Hematopoietic multipotent progenitor cell treated with erythropoietin and hydrocortisone succinate and interleukin-3 and kit ligand, for 6 days (in vitro differentiated cells): ENCODE measurements at places on chromosomes 5 and 9.

DNA sequence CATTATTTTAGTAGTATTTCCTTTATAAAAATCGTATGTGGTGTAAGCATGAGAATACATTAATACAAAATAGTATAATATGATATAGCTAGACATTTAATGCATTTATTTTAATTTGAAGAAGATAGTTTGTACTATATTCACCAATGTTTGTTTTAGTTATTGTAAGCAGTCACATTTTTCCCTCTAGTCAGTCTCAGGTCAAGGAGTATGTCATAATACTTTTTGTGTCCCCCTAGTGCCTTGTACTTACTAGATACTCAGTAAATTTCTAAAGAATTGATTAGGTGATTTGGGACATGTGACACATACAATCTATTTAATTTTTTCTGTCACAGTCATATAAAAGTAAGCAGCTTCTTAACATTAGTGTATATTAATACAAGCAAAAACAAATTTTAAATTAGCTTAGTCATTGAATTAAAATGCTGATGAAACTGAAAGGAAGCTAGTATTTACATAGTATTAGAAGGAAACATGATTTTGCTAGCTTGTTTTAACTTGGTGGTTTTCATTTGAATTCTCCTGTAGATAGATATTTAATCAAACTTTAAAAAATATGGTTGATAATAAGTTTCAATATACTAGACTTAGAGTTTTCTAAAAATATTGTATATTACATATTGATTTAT, 242.2 kb downstream of the FER start:
- DNase-seq = no peak

- DNase-seq = no peak
Measured at GRCh38 chr5:137282216-137282615, 216.9 kb downstream of the SPOCK1 start.

- no peak for DNase-seq
Measured at GRCh38 chr5:142831009-142831383, 60.8 kb downstream of the ARHGAP26 start.

GRCh38 chr5:110580625-110581024, 145.8 kb downstream of the TMEM232 start:
- no peak for DNase-seq

DNA sequence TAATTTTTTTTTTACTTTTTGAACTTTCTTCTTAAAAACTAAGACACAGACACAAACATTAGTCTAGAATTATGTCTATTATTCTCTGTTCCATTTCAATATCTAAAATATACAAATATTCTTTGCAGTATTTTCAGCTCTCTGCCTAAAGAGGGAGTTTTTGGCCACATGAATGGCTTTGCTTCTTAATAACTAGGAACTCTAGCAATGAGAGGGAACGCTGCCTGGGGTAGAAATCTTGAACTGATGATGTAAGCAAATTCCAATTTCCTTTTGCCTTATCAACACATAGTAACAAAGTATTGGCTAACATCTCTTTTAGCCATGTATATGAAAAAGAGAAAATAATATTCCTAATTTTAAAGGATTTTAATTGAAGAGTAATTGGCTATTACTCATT, 51.9 kb downstream of the SLC25A46 start:
- DNase-seq = no peak

DNA sequence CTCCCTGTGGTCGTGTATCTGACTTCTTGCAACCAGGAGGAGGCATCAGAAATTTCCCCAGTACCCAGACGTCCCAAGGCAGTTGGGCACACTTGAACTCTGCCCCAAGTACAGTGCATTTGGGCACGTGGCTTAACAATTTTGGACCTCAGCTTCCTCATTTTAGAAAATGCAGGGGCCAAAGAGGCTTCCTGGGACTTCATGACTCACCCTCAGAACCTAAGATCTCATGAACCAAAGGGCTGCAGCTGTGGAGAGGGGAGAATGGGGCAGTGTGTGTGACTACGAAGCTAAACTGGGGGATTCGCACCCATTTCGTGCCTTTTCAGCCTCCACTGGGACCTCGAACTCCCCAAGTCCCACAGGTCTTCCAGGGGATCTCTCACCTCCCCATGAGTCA, 59.2 kb downstream of the SYK start:
- peak; percentile 38 for DNase-seq

DNA sequence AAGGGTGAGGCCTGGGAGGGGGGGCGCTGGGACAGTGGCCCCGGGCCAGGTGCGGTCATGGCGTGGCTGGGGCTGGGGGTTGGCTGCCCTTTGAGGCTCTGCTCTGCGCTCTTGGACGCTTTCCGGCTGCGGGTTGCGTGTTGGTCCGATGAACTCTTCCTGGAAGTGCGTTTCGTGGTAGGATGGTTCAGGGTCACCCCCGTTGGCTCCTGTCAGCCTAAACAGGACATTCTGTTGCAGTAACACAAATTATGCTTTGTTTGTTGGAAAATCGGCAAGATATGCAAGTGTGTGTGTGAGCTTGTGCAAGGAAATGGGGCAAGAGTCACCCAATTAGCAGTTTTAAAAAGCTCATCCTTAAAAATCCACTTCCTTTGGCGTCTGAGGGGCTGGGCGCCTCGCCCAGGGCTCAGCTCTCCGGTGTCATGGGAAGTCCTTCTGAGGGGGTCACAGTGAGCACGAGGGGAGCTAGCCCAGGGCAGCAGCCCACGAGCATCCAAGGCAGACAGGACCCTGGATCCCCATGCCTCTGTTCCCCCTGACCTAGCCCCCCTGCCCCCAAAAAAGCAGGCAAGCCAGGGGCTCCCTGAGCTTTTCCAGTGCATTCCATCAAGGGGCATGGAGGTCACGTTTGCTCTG, 22.2 kb upstream of the RNU6ATAC start:
- DNase-seq = no peak

DNA sequence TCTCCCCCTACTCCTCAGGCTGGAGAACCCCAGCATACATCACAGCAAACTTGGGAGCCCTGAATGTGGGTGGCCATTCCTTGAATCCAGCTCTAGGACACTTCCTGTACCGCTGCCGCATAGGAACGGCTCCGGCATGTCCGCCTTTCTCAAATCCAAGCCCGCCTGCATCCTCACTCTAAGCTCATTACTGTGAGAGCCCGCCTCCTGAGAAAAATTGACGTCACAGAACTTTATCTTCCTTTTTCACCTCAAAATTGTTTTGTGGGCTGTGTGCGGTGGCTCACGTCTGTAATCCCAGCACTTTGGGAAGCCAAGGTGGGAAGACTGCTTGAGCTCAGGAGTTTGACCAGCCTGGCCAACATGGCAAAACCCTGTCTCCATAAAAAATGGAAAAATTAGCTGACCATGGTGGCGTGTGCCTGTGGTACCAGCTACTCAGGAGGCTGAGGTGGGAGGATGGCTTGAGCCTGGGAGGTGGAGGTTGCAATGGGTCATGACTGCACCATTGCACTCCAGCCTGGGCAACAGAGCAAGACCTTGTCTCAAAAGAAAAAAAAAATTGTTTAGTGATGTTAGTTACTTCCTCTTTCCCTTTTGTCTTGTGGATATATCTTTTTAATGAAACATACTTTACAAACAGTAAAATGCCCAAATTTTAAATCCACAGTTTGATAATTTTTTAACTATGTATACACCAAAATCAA, 22.8 kb downstream of the RNF44 start:
- DNase-seq = no peak

GRCh38 chr9:90964101-90965020, 162.7 kb downstream of the SYK start:
- peak; percentile 36 for DNase-seq

- DNase-seq = no peak
Measured at GRCh38 chr9:91781116-91781515, 168.9 kb downstream of the ROR2 start.

GRCh38 chr9:109314011-109314531, 6.8 kb downstream of the EPB41L4B start:
- no peak for DNase-seq

- peak; percentile 56 for DNase-seq
Measured at GRCh38 chr5:149439899-149440542, 60.9 kb upstream of the IL17B start.

DNA sequence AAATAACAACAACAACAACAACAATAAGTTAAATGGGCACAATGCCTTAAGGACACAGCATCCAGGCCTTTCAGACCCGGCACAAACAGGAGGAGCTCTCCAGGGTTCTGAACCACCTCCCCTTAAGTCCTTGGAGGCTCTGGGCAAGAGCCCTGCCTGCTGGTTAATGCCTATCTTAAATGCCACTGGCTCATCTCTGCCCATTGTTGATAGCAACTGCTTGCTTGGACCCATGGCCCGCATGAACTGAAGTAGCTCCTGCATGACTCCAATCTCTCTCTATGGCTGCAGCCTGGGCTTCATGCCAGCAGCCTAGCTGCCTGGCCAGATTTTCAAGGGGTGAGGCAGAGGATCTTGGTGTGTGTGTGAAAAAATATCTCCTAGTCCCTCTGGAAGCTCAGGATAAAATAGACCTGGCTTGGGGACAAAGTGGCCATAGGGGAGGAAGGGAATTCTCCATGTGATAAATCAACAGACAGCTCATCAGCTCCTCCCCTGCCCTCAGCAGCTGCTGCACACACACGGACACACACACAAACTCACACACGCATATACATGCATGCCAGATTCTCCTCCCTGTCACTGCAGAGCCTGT, 27.4 kb downstream of the FAM219A start:
- peak; percentile 90 for DNase-seq

GRCh38 chr5:137901011-137901817, 12.0 kb downstream of the PKD2L2 start:
- DNase-seq = peak; percentile 39

- DNase-seq = no peak
Measured at GRCh38 chr9:112852741-112853504, 37.8 kb downstream of the SLC46A2 start.

DNA sequence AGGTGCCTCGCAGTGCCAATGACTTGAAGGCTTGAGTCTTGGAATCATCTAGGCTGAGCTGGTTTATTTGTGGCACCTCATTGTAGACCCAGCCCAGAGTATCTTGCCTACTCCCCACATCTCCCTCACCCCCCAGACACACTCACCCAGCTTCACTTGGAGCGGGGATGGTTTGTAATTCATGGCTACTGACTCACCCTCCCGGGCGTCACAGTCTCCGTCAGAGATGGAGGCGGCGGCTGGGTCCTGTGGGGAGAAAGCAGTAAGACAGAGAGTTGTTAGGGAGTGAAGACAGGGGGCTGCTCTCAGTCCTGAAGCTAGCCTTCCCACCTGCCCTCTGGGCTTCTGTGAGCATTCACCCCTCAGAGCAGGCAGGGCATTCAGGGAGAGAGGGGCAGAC, 29.0 kb upstream of the MYORG start:
- DNase-seq = no peak

GRCh38 chr9:134182554-134183085, 18.3 kb upstream of the RNU6ATAC start:
- DNase-seq = no peak

DNA sequence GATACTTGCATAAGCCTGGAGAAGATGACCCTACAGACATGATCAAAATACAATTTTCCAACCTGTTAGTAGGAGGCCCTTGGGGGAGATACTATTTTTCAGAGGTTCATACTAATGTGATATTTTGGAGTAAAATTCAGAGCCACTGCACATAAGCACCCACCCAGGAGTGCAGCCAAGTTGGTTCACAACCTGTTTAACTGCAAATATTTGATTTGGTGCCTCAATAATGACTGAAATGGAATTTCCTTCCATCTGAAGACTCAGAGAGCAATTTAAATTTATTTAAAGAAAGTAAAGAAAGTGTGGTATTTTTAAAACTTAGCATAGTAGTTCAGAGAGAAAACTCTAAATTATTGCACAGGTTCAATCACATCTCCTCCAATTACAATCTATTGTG, 77.5 kb upstream of the FBN2 start:
- DNase-seq = no peak

GRCh38 chr5:80250801-80251200, 5.0 kb downstream of the SERINC5 start:
- DNase-seq = no peak

DNA sequence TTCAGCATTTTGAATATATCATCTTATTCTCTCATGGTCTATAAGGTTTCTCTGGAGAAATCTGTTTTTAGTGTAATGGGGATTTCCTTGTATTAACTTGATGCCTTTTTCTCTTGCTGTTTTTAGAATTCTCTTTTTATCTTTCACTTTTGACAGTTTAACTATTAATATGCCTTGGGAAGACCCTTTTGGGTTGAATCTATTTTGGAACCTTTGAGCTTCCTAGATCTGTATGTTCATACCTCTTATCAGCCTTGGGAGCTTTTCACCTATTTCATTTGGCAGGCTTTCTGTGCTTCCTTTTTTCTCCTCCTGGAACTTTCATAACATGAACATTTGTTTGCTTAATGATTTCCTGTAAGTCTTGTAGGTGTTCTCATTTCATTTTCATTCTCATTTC, 22.2 kb downstream of the RCL1 start:
- no peak for DNase-seq

DNA sequence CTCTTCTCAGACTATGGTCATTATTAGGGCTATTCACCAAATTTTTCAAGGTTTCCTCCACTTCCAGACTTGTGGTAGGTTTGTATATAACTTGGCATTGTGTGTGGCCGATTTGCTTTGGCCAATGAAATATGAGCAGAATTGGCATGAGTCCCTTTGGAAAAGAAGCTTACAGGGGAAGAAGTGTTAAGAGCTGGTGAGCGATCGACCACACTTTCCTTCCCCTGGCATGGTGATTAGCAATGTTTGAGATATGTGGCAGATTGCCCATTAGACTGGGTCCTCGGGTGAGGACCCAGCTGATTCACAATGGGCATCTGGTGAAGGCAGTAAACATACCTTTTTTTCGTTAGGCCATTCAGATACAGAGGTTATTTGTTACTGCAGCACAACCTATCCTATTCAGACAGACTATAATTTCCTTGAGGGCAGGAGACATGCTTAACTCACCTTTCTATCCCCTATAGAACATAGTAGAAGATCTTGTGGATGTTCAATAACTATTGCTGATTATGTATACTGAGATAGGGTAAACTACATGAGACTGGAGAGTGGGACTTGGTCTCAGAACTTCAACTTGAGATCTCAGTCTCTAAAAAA, 62.8 kb upstream of the KLF9 start:
- no peak for DNase-seq

- DNase-seq = no peak
Measured at GRCh38 chr5:111782216-111782615, 25.2 kb upstream of the NREP start.

DNA sequence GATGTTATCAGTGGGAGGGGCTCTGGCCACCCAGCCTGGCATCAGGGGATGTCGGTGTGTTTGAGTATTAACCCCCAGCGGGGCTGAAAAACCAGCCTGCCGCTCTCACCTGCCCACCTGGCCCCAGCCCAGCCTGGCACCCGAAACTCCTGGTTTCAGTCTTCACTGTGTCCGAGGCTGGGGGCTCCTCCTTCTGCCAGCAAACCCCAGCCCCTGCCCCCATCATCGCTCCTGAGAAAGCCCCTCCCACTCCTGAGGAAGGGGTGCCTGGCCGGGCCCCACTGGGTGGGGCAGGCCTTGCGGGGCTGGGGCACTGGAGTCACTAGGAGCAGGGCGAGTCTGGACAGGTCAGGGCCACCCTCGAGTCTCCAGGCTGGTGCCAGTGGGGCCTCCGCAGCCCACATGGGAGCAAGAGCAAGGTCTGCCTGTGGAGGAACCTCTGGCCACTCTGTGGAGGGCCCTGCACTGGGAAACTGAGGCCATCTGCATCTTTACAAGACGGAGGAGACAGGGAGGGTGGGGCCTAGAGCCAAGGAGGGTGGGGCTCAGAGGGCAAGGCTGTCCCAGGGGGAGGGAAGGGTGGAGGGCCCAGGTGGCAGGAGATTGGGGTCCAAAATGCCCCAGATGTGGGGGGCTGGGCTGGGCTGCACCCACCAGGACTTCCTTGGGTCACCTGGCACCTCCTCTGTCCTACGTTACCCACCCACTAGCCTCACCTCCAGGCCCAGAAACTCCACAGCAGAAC, 51.5 kb upstream of the NOTCH1 start:
- DNase-seq = no peak

GRCh38 chr5:80077051-80077714, 42.0 kb downstream of the THBS4 start:
- peak; percentile 62 for DNase-seq
